Coronary artery (tissue), 2 donors: ENCODE measurements at places on chromosomes 2 and 18.

- peak; percentile 21 for DNase-seq
Observed at GRCh38 chr2:26679867-26680266, 12.7 kb upstream of the KCNK3 start.

GRCh38 chr2:85308896-85309555 is 18.8 kb downstream of the TGOLN2 start:
- no peak for DNase-seq

- no peak for DNase-seq
Observed at GRCh38 chr2:239257511-239257937, 143.3 kb downstream of the HDAC4 start.

DNA sequence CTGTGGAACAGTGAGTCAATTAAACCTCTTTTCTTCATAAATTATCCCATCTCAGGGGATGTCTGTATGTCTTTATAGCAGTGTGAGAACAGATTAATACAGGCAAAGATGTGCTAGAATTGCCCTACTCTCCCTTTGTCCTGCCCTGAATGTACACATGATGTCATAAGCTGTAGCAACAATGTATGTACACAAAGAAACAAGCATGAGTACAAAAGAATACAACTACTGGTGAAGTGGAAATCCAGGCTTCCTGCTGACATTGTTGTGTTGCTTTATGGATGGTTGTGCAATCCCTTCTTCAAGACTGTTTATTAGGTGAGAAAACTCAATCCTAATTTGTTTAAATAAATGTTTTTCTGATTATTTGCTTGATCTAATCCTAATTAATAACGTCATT is 446.6 kb downstream of the DSC3 start:
- no peak for DNase-seq

DNA sequence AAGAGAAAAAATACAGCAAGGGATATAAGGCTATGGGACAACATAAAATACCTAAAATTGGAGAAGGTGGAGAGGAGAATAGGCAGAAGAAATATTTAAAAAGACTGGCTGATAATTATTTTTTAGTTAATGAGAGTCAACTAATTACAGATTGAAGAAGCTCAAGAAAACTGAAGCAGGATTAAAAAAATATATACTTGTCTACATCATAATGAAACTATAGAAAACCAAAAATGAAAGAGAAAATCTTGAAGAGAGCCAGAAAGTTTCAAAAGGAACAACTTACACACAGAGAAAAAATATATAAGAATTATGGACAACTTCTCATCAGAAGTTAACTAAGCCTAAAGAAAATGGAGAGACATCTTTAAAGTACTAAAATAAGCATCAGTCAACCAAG is 62.9 kb upstream of the APCDD1 start:
- DNase-seq = no peak

- DNase-seq = no peak
Observed at GRCh38 chr2:148917431-148917830, 42.4 kb downstream of the KIF5C start.

GRCh38 chr2:28351621-28352020 is 41.0 kb upstream of the FOSL2 start:
- no peak for DNase-seq

- no peak for DNase-seq
Observed at GRCh38 chr18:78601923-78602322, 377.7 kb upstream of the SALL3 start.

DNA sequence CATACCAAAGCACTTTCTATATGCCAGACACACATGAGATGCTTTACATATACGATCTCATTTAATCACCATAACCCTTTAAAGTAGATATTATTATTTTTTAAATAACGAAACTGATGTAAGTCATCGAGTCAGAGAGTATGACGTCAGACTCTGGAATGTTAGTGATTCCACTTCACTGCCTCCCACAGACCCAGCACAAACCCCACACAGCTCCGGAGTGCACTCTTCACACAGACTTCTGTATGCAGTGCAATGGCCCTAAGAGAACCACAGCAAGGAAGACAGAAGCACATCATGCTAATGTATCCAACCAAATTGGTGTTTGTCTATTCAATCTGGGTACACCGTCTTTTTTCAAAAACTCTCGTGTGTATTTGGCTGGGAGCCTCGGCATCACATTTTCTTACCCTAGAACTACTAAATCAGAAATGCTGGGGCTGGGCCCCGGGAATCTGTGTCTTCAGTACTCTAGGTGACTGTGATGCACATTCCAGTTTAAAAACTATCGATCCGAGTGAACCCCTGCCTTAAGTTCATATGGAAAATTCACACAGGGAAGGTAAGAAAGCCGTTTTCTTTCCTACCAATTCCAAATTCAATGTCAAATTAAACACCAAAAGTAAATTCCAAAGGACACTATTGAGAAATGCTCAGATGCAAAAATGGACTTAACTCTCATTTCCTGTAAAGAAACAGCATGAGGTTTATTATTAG is 117.7 kb upstream of the ACVR1C start:
- DNase-seq = no peak

DNA sequence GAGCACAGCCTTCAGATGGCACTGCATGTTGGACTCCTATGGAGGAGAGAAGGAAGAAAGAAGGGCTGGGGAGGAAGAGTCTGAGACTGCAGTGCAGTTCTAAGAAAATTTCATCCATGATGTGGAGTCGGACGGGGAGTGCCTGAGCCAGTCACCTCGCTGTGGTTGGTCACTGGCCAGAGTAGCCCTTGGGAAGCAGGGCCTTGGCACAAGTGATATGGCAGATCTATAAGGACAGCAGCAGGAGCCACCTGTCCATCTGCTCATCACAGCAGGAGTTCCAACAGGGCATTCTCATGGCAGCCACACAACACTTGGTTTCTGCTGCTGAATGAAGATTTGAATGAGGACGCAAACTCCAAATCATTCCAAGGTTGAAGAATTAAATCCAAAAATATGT is 314.8 kb downstream of the CYP26B1 start:
- DNase-seq = no peak

DNA sequence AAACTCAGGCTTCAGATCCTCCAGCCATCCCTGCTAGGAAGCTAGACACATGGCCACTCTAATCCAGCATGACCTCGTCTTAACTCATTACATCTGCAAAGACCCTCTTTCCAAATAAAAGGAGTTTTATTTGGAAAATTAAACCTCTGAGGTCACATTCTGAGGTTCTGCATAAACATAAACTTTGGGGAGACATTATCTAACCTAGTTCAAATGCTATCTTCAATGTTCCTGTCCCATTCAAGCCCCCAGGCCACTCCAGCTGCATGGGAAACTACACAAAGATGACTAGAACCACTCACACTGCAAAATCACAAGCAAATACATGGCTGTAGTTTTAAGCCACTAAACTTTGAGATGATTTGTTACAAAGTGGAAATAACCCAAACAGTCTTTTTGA is 99.0 kb upstream of the RNF152 start:
- no peak for DNase-seq

DNA sequence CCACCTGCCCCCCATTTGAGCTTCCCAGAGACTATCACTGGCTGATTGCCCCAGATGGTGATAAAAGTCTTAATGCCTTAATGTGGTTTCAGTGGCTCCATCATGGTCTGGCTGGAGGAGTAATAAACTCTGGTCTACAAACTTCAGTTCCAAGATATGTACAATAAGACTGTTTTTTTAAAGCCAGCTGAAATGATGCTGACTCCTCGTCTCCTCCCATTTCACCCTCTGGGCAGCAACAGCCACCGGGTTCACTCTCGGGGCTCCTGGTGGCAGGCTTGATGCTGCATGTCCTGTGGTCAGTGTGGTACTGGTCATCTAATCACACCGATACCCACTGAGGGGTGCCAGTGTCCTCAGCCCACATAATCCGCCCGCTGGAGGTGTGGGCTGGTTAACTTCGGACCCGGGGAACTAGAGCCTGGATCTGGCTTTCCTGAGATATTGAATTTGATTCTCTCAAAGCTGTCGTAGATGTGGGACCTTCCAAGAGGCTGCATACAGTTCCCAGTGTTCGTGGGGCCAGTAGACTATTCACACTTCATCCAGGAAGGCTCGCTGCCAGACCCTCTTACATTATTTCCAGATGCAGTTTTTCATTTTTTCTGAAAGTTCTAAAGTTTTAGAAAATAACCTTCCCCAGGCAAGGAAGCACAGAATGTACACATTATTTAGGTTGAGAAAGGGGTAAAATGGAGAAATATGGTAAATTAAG is 95.3 kb downstream of the GALR1 start:
- no peak for DNase-seq

- no peak for DNase-seq
Observed at GRCh38 chr2:38666556-38666910, 619 bp downstream of the GALM start.

DNA sequence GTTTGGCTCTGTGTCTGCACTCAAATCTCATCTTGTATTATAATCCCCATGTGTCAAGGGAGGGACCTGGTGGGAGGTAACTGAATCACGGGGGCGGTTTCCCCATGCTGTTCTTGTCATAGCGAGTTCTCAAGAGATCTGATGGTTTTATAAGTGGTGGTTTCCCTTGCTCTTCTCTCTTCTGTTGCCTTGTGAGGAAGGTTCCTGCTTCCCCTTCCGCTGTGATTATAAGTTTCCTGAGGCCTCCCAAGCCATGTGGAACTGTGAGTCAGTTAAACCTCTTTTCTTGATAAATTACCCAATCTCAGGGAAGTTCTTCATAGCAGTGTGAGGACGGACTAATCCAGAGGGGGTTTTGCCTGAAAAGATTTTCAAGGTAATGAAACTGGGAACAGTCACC is 245.4 kb downstream of the GALR1 start:
- no peak for DNase-seq

DNA sequence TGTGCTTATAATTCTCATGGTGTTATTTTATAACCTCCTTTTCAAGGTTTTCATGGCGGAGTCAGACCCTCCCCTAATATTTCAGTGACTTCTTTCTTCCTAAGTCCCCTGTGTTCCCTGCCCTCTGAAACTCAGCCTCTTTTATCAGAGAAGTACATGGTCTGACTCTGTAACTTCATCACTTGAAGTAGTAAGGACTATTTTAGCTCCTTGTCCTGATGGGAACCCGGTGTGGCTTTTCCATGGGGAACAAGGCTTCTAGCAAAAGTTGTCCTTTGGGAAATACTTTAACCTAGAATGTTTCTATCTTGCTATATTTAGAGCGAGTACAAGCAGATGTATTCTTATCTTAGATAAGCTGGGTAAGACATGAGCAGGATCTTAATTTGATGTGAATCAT is 117.5 kb downstream of the TRIB2 start:
- DNase-seq = no peak

- no peak for DNase-seq
Observed at GRCh38 chr2:172296267-172297046, 130.9 kb upstream of the ITGA6 start.

DNA sequence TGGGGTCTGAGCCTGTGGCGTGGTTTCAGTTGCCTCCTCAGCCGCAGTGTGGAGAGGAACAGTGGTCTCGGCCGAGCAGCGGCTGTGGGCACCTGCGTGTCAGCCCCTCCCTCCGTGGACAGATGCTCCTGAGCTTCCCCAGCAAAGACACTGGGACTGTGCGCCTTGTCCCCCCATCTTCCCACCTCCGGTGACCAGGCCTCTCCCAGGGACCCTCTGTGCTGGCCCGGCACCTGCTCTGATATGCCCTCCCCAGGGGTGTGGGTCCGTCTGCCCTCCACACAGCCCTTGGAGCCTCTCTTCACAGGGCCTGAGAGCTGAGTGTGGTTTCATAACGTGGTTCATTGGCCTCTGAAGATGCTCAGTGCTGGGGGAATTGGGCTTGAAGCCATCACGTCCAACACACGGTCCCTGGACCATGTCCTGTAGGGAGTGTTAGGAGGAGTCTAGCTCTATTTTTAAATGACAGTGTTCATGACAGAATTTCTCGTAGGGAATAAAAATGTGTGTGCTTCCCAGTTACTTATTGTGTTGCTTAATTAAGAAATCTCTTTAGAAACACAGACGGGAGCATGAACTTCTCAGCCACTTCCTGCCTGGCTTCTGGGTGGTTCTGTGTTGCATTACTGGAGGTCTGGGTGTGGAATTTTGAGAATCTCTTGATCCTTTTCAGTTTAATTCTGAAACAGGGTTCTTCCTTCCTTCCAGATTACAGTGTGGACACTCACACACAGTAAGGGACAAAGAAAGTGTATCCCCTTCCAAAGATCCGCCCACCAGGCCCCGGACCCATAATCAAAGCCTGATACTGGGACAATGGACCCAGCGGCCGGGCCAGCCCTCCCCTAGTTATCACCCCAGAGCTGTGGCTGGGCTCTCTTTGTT is 110.7 kb downstream of the NFATC1 start:
- no peak for DNase-seq

- no peak for DNase-seq
Observed at GRCh38 chr2:120103723-120104467, 91.0 kb downstream of the EPB41L5 start.

- no peak for DNase-seq
Observed at GRCh38 chr2:241208058-241208457, 19.6 kb downstream of the ANO7 start.

DNA sequence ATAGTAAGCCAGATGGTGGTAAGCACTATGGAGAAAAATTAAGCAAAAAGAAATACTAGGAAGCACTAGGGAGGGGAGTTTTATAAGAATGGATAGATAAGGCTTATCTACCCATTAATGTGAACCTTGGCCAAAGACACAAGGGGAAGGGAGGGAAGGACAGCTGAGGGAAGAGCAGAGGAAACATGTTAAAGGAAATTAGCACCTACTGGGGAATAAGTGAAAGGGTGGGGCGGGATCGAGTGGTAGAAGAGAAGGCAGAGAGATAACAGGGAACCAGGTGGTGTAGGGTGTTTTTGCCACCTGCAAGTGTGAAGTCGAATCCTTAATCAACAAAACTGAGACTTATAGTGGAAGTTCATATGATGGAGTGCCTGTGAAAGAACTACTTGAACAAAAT is 1.7 kb downstream of the UNC80 start:
- DNase-seq = no peak

GRCh38 chr2:43207553-43208300 is 18.7 kb downstream of the ZFP36L2 start:
- DNase-seq = no peak

DNA sequence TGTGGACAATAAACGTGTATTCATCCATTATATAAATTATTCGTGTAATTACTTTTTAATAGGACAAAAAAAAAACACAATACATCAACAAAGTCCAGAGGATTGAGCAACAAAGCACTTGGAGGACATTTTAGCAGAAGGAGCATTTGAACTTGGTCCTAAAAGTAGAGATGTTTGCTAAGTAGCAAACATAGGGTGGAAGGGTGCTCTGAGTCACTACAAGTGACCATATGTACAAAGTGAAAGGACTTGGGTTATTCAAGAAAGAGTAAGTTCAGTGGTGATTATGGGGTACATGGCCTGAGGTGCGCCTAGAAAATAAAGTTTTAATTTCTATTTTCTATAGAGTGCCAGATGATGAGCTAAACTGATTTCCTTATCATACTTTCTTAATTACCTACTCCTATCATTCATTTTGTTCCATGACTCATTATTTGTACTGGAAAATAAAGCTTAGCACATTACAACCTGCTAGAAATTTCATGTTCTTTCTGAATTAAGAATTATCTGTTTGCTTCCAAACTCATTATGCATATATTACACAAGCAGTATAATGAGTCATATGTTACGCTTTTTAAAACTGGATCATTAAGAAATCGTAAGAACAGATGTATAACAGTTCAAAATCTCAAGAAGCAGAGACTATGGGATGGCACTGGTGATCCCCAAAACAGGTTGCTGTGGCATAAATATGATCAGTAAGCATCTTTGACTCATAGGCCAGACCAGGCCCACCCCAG is 13.1 kb upstream of the PPP1R1C start:
- no peak for DNase-seq

GRCh38 chr2:23583467-23583866 is 198.5 kb downstream of the KLHL29 start:
- no peak for DNase-seq
